ENCODE measurements at places on chromosomes 2 and 18. TPM values are rescaled to one million over a fixed set of nuclear protein-coding genes. Genes with fewer than 3 reads are reported as not detected.

The PLEK gene
- total RNA-seq: 1.9 TPM

The PDE1A gene
- 16.8 TPM for total RNA-seq

- no peak for DNase-seq
Measured at GRCh38 chr2:9071032-9071431, 67.5 kb upstream of the MBOAT2 start.

GRCh38 chr2:234723400-234723799 lies 226.5 kb upstream of the ARL4C start:
- no peak for DNase-seq

GRCh38 chr18:3067722-3068121 lies 54.8 kb upstream of the LPIN2 start:
- no peak for DNase-seq

- no peak for DNase-seq
Measured at GRCh38 chr2:48424866-48425265, 105.1 kb upstream of the STON1 start.

DNA sequence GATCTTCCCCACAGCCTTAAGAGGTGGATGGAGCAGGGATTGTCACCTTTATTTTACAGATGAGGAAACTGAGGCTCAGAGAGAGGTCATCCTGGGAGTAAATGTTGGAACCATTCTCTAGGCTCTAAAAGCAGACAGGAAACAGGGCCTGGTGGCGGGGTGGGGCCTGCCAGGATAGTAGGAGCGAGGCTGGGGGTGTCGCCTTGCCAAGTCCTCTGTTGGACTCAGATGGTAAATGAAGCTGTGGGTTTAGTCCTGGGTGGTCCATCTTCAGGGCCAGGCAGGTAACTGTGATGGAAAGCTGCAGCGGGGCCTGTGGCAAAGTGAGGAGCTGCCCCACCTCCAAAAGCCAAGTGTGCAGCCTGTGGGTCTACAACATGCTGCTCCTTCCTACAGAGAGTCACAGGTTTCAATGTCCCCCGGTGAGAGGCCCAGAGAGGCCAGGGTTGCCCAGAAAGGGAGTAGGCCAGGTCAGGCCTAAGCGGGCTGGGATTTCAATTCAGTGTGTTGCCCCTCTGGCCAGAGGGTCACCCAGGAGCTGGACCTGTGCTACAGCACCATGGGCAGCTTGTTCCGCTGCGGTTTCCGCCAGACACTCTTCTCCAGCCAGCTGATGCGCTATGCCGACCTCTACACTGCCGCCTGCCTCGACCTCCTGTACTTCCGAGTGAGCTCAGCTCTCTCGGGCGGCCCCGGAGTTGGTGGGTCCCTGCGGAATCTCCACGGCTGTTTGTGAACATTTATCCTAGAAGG lies 6.6 kb downstream of the NT5DC4 start:
- no peak for DNase-seq
